ENCODE measurements at places on chromosomes 4 and X. TPM values are rescaled to one million over a fixed set of nuclear protein-coding genes. Genes with fewer than 3 reads are reported as not detected.
A peak's percentile ranks its signal among the peaks of the same experiment; 100 is the strongest.

Gene HDX
- 0.47 TPM for total RNA-seq

Gene GIMD1
- total RNA-seq: not detected

Gene LDB2
- not detected for total RNA-seq

Gene NHSL2
- total RNA-seq: 1.5 TPM

Gene MAN2B2
- total RNA-seq: 25.9 TPM

Gene NAA11
- total RNA-seq: not detected

DNA sequence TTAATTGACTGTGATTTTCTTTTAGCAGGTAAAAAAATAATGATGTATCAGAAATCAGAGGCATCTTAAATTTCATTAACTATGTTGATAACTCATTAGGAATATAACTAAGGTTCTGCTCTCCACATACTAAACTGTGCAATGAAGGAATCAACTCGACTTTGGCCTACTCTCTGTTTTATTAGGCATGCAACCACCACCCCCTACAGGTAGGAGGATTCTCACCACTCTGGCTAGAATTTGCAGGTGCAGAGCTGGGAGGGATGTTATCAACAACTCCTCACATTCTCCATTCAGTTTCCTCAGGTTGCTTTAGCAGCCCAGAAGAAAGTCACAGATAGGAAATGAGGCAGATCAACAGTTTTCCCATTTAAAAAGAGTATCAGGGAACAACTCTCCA lies 160.1 kb downstream of the COX18 start:
- no peak for DNase-seq

DNA sequence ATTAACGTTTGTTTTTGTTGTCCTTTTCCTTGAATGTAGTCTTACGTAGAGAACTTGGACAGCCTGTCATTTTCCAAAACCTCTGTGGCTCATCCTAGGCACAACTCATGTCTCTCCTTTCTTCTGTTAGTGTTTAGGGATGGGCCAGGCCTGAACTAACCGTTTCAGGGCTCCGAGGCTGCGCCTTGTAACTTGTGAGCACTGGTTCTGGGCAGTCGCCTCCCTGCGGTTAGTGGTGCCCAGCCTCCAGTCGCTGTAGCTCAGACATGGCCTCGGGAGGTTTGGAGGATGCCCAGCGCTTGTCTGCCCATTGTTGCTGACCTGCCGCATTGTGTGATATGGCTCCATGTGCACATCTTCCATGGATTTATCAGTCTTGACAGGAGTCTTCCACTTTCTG lies 32.8 kb downstream of the TMEM131L start:
- DNase-seq: no peak

GRCh38 chr4:183721207-183722081 lies 62.4 kb downstream of the TRAPPC11 start:
- peak; percentile 34 for DNase-seq

- no peak for DNase-seq
Measured at GRCh38 chrX:134457708-134458107, 2.3 kb upstream of the HPRT1 start.

DNA sequence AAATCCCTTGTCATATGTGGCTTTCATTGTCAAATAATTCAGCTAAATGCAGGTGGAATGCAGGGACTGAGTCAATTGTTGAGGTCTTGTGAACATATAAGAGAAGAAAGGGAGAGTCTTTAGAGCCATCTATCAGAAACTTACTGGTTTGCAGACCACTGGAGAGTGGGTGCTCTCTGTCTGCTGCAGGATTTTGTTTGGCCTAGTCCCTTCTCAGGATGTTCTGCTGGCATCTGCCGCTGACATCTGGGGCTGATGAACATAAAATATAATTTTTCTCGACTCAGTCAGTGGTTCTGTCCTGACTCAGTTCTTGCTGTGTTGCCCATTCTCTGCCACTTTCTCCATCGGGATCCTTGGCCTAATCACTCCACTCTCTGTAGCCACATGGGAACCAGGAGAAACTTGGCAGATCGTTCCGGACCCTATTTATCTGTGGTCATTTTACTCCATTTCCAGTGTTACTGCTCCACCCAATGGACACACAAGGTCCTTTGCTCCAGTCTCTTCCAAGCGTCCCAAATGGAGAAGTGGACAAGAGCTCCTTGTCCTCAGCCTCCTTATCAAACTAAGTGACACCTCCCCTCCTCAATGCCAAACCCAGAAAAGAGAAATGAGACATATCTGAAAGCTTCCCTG lies 436.2 kb downstream of the FAT4 start:
- no peak for DNase-seq

GRCh38 chr4:77146186-77147078 lies 10.6 kb upstream of the CCNG2 start:
- no peak for DNase-seq

DNA sequence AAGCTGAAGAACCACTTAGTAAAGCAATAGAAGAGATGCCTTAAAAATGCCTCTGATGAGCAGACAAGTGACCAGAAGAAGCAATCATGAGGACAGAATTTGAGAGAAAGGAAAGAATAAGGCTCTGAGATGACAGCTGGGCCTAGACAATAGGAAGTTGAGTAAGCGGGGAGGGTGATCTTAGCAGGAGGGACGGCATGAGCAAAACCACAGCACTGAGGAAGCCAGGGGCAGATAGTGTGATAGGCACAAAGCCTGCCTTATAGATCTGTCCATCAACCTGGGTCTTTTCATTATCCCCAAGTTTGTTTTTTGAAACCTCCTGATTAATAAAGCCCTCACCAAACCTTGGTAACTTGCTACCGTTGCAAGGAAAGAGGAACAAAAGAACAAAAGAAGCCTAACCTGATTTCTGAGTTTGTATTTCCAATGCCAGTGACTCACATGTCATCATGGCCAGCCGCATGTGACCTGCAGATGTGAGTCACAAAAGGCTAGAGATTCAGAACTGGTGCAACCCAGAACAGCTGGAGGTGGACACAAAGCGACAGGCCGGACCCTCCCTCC lies 55.7 kb upstream of the PPARGC1A start:
- DNase-seq: no peak
